Inflammatory macrophage treated with lipopolysaccharide for 1 hour (primary cell): ENCODE measurements at places on chromosomes 6 and 20.

- no peak for DNase-seq
Observed at GRCh38 chr6:5453546-5453945, 192.2 kb downstream of the FARS2 start.

GRCh38 chr6:64010666-64011065 lies 375.1 kb downstream of the PHF3 start:
- DNase-seq: no peak

- no peak for DNase-seq
Observed at GRCh38 chr20:57221916-57222630, 44.4 kb downstream of the BMP7 start.

GRCh38 chr6:624979-625378 lies 31.9 kb downstream of the HUS1B start:
- no peak for DNase-seq

DNA sequence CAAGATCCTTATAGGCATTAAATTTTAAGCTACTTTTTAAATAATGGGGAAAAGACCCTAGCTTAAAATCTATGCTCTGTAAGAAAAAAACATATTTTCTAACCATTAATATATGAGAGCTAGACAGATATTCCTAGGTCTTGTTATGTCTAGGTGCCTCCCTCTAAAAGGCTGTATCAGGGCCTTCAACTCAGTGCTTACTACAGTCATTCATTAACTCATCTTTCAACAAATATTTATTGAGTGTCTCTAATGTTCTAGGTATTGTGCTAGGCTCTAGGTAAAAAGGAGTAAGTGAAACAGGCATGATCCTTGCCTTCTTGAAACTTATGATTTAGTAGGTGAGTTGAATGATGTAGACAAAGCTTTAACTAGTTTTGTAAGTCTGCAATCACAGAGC lies 6.4 kb upstream of the STX11 start:
- DNase-seq: no peak

DNA sequence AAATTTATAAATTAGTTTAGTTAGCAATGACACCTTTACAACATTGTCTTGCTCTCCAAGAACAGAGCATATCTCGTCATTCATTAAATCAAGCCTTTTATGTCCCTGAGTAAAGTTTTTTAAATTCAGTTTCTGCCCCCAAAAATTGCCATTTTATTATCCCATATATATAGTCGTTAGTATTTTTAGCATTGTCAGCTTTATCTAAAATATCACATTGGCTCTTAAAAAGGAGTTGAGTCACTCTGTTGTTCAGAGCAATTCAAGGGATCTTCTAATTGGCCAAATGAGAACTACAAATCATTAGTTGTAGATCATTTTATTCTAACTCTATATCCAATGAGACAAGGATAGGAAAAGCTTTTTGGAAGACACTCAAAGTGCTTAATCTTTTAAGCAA lies 127.1 kb downstream of the COL9A1 start:
- no peak for DNase-seq

- no peak for DNase-seq
Observed at GRCh38 chr6:26500102-26500501, at the start of gene BTN1A1. Gene BTN1A1 (plus strand): TSS chr6:26500303. CDS start chr6:26501287, 984 bp downstream.

- no peak for DNase-seq
Observed at GRCh38 chr6:162533009-162533400, 194.6 kb downstream of the PRKN start.

- no peak for DNase-seq
Observed at GRCh38 chr20:18288749-18289267, 481 bp downstream of the ZNF133 start.

- DNase-seq: no peak
Observed at GRCh38 chr6:132446141-132446854, 45.0 kb upstream of the MOXD1 start.

- no peak for DNase-seq
Observed at GRCh38 chr6:160398674-160399271, 50.6 kb downstream of the SLC22A3 start.

GRCh38 chr20:50959543-50960126 lies 1.0 kb downstream of the MOCS3 start:
- DNase-seq: no peak

DNA sequence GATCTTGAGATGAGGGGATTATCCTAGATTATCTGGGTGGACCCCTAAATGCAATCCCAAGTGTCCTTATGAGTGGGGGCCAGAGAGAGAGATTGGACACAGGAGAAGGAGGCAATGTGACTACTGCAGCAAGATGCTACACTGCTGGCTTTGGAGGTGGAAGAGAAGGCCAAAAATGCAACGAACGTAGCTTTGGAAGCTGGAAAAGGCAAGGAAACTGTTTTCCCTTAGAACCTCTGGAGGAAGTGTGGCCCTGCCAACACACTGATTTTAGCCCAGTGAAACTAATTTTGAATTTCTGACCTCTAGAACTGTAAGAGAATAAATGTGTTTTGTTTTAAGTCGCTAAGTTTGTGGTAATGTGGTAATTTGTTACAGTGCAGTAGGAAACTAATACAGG lies 15.7 kb downstream of the PPARD start:
- DNase-seq: no peak

- DNase-seq: no peak
Observed at GRCh38 chr6:163438940-163439335, 24.4 kb downstream of the QKI start.

GRCh38 chr6:87869064-87869905 lies 167.3 kb upstream of the AKIRIN2 start:
- DNase-seq: no peak

- peak; percentile 31 for DNase-seq
Observed at GRCh38 chr20:35306931-35307517, 14.8 kb upstream of the FAM83C start.

GRCh38 chr6:170270984-170271593 lies 19.8 kb downstream of the DLL1 start:
- no peak for DNase-seq

DNA sequence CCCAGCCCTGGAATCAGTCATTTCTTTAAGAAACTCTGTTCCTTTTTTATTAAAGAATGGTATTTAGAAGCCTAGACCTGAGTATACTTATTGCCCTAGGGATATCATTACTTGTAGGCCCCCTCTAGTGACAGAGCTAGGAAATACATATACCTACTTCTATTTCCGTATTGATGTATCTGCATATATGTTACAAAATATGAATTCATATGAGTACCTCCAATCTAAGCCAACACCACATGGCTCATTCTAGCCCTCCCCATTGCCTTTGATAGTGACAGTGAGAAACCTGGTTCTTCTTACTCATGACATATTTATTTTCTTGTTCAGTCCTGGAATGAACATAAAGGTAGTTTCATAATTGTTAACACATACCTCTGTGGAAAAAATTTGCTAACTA lies 137.2 kb downstream of the FARS2 start:
- DNase-seq: peak; percentile 48

DNA sequence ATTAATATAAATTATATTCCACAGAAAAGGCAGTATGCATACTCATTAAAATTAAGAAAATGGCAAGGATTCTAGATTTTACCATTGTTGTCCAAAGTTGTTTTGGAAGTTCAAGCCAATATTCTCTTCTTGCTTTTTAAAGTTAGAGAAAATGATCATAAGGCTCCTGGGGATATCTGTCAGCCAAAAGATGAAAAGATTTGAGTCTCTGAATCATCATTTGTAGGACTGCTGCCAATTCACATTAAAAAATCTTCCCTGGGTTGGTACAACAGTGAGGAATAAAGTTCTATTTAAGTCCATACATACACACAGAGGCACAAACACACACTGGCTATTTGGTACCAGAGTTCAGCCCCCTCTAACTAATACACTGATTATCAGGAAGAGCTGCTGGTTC lies 620.1 kb downstream of the COL12A1 start:
- DNase-seq: no peak

DNA sequence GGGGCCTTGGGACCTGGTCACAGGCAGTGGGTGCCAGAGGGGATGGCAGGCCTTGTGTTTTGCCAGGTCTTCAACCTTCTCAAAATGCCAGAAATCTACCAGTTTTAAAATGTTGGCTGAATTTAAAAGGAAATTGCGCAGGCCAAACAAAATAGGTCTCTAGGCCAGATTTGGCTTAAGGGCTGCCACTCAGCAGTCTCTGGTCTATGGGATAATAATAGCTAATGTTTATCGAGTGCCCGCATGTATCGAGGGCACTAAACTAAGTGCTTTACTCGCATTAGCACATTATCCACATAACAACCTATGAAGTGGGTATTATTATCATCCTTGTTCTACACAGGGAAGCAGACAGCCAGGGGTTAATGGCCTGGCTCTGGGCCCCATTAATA lies 11.0 kb downstream of the E2F3 start:
- DNase-seq: no peak

DNA sequence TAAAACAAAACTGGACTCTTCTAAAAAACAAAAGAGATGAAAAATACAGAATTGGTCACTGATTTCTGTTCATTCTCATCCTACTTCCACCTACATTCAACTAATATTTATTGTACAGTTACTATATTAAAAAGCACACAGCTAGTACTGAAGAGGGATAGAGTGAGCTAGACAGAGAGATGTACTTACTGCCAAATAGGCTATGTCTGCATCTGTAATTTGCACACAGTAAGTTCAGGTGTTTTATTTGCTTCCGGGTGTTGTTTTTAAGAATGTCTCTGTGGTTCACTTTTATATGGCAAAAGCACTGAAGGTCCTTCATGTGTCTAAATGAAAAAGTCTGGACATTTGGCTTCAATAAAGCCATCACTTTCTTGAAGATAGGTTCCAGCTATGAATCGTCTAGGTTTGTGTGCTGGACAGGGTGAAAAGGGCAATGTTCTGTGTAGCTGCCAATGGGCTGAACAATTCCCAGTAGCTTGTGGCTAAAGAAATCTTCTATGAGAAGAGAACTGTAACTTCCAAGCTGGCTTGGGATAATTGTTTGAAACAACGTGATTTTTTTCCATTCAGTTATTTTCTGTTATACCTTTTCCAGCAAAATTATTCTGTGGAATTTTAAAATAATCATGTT lies 47.3 kb downstream of the EPB41L2 start:
- no peak for DNase-seq

- no peak for DNase-seq
Observed at GRCh38 chr6:165799391-165800153, 136.5 kb upstream of the PDE10A start.

DNA sequence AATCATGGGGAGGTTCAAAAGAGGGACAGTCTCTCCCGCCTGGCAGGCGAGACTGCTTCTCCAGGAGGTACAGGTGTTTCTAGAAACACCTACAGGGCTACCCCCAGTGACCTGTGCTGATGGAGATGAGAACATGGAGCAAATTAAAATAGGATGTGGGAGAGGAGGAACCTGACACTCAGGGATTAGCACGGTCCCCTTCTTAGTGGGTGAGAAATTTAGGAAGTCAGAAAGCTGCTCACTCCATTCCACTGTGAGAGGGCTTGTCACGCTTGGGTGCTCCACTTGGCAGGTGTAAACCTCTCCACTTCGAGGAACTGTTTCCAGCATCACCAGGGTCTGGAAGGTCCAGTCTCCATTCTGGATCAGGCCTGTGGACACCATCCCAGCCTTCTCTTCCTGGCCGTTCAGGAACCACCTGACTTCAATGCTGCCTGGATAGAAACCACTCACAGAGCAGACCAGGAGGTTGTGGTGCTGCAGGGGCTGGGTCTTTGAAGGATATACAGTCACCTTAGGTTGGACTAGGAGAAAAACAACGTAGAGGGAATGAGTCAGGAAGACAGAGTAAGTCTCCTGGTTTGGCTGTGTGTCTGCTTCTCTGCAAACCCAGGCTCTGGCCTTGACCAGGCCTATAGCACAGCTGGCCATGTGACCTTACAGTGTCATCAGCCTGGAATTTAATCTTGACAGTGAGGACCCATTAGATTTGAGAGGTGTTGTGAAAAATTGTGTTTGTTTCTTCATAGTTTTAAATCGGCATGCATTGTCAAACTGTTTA lies 8.1 kb downstream of the HLA-DRB1 start:
- DNase-seq: peak; percentile 73

GRCh38 chr6:43673444-43674084 lies 14.0 kb downstream of the MRPS18A start:
- no peak for DNase-seq

DNA sequence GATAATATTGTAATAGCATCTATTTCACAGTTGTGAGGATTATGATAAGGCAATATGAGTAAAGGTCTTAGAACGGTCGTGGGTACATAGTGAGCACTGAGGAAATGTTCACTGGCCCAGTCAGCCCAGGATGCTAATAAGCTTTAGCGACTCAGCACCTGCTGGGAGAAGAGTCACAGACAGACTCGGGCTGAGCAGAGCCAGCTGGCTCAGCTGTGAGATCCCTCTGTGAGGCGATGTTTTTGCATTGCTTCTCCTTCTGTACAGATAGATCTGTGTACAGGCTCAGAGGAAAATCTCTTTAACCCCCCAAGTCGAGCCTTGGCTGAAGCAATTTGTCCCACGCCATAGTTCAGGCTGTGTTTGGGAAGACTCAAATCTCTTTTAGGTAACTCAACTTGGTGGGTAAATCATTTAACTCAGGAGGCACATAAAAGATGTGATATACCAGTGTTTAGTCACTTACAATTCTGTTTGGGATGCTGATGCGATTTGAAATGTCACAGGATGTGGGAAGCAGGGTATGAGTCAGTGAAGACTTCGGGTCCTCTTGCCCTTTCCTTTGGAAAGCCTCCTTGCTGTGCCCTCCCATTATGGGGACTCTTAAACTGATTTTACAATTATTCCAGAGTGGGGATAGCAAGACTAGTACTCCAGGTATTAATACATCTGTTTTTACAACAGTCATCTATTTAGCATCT lies 53.1 kb downstream of the PHACTR1 start:
- no peak for DNase-seq

DNA sequence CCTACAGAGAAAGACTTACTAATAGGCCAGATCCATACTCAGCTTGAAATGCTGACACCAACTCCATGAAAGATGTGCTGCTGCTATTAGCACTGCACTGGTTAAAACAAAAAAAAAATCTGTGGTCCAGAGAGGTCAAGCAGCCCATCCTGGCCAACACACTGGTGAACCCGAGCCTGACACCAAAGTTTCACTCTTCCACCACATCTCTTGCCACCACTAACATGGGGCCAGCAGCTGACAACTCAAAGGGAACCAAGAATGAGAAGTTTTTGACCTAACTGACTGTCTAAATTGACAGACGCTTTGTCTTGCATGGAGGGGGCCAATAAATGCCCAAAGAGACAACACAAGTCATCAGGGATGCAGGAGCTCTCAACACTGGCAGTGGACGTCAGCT lies 5.4 kb downstream of the CLIC5 start:
- DNase-seq: no peak

GRCh38 chr6:159833997-159834603 lies 34.0 kb downstream of the PNLDC1 start:
- no peak for DNase-seq

GRCh38 chr6:139308936-139309603 lies 17.3 kb upstream of the TXLNB start:
- peak; percentile 76 for DNase-seq

GRCh38 chr6:19137505-19137904 lies 699.7 kb upstream of the ID4 start:
- no peak for DNase-seq

DNA sequence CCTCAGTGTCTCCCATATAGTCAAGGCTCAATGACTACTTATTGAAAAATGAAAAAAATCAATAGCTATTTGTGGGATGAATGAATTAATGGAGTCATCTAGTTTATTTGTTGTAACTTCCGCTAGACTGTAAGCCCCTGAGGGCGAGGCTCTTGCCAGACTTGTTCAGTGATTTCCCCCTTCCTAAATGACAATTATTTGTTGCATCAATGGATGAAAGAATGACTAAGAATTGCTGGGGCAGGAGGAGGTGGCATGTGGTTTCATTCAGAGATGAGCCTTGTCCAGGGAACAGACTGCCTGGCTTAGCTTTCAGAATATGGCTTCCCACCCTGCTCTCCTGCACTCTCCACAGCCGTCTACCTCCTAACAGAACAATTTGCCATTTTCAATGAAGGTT lies 1.1 kb upstream of the PRELID3B start:
- peak; percentile 29 for DNase-seq

GRCh38 chr20:13397300-13397724 lies 176.2 kb downstream of the ISM1 start:
- DNase-seq: no peak
